ENCODE measurements at places on chromosomes 7 and 10. TPM values are rescaled to one million over a fixed set of nuclear protein-coding genes. Genes with fewer than 3 reads are reported as not detected.

Gene SLC16A9
- 0.13 TPM for total RNA-seq

Gene STOX1
- 0.73 TPM for total RNA-seq

Gene AKR1C2
- total RNA-seq, result 3,701 TPM

Gene AOC1
- total RNA-seq, result 0.02 TPM

Gene GJC3
- total RNA-seq, result 0.09 TPM

Gene MAT1A
- 0.04 TPM for total RNA-seq

Gene CDC14C
- total RNA-seq, result 0.03 TPM

Gene CTNNA3
- not detected for total RNA-seq

Gene VAX1
- 1.2 TPM for total RNA-seq

Gene ALDH18A1
- total RNA-seq, result 45.7 TPM

Gene SFTPD
- 0.09 TPM for total RNA-seq

Gene CHCHD3
- total RNA-seq, result 75.2 TPM

Gene NEUROG3
- not detected for total RNA-seq

Gene OPN4
- not detected for total RNA-seq

Gene PHYHIPL
- 0.53 TPM for total RNA-seq

Gene C10orf62
- 0.08 TPM for total RNA-seq

Gene VSTM4
- 0.41 TPM for total RNA-seq

Gene MXI1
- 6.0 TPM for total RNA-seq

Gene MMP21
- 0.03 TPM for total RNA-seq

Gene PTF1A
- total RNA-seq, result not detected

Gene SORBS1
- 0.68 TPM for total RNA-seq

Gene PPP1R3C
- 21.7 TPM for total RNA-seq

Gene NUTM2E
- 0.43 TPM for total RNA-seq

Gene CALHM3
- total RNA-seq, result 0.35 TPM

Gene NME8
- total RNA-seq, result not detected

Gene TLX1
- total RNA-seq, result not detected

Gene TRIP6
- total RNA-seq, result 52.4 TPM

Gene PAX2
- 0.22 TPM for total RNA-seq

Gene DENND2A
- total RNA-seq, result 0.64 TPM

Gene GTF2IRD2
- total RNA-seq, result 7.4 TPM

Gene ELN
- 0.15 TPM for total RNA-seq

Gene CFAP46
- total RNA-seq, result 1.2 TPM

Gene FZD8
- total RNA-seq, result 4.7 TPM

Gene MET
- 72.0 TPM for total RNA-seq

Gene FAM221A
- total RNA-seq, result 0.32 TPM

Gene CH25H
- total RNA-seq, result 0.64 TPM

Gene MPP7
- total RNA-seq, result 0.11 TPM

Gene SGCE
- 49.1 TPM for total RNA-seq

Gene ACSM6
- not detected for total RNA-seq

Gene HIP1
- total RNA-seq, result 18.4 TPM

Gene INA
- total RNA-seq, result 18.1 TPM

Gene DNAJC12
- total RNA-seq, result 56.6 TPM

Gene SYT15
- 3.0 TPM for total RNA-seq

Gene CYP2E1
- 0.26 TPM for total RNA-seq

Gene LYZL1
- not detected for total RNA-seq

Gene UCN3
- total RNA-seq, result not detected

Gene SLC29A4
- total RNA-seq, result 15.6 TPM

Gene ADRB1
- total RNA-seq, result 0.91 TPM

Gene SRRM3
- total RNA-seq, result 13.5 TPM

Gene VWDE
- 0.58 TPM for total RNA-seq

Gene PPP1R17
- total RNA-seq, result not detected

Gene MYL10
- not detected for total RNA-seq

Gene UNCX
- not detected for total RNA-seq

Gene ASB15
- not detected for total RNA-seq

Gene MEIG1
- 0.43 TPM for total RNA-seq

Gene ITPRID1
- not detected for total RNA-seq

All from A549 treated with AZD2906 at 1 μM for 4 hours (cell line).